Activated CD8-positive, alpha-beta memory T cell treated with anti-CD3 and anti-CD28 coated beads for 48 hours (primary cell): ENCODE measurements at places on chromosomes 6 and 20.

DNA sequence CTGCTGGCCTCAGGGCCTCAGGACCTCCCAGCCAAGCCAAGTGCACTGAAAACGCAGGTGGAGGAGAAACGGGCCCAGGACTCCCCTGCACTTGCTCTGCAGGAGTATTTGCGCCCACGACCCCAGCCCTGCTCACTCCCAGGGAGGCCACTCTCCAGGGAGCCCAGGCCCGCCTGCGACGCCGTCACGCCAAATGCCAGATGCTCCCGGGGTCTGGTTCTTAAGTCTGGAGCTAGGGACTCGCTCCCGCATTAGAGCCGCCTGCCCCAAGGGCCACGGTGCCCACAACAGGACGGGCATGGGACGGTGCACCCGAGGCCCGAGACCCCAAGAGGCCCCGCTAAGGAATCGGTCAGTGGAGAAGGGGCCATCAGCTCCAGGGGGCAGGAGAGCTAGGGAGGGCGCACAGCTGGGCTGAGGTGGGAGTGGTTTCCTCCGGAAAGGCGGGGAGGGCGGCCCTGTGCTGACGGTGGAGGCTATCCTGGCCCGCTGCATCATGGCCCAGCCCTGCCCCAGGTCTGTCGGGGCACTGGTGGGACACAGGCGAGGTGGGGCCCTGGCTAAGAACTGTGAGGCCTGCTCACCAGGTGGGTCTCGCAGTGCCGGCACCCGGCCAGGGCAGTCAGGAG, 44.1 kb upstream of the CHRNA4 start:
- DNase-seq = no peak

DNA sequence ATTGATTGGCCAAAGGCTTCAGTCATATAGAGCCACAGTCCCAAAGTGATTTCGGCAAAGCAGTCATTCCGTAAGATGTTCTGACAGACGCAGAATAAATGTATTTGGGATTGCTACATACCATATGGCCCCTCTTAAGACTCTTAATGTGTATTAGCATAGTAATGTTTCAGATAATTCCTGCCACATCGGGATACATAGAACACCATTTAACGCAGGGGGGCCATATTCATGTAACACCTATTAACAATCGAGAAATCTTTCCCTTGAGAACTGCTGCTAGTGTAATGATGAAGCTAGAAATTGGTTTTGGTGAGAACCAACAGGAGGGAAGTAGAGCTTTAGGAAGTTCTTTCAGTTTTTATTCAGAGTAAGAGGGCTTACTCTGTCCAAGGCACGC, 390.9 kb upstream of the SASH1 start:
- no peak for DNase-seq

DNA sequence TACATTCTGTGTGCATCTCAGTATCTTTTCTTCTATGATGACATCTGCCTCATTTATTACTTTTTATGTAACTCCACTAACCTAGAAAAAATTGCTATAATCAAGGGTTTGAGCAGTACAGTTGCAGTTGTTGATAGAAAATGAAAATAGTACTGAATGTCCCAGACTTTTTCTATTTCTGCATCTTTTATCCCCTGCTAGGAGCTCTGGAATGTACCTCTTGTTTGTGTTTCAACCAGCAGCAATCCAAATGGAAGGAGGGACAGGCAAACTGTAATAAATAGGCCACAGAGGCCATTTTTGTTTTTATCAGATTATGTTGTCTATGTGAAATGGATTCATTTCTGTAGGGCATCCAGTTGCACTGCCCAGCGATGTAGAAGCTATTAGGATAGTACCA, 536.9 kb downstream of the KIF16B start:
- DNase-seq = no peak

- DNase-seq = no peak
Measured at GRCh38 chr6:43798688-43799444, 28.9 kb downstream of the VEGFA start.

- no peak for DNase-seq
Measured at GRCh38 chr20:35306931-35307517, 14.8 kb upstream of the FAM83C start.

DNA sequence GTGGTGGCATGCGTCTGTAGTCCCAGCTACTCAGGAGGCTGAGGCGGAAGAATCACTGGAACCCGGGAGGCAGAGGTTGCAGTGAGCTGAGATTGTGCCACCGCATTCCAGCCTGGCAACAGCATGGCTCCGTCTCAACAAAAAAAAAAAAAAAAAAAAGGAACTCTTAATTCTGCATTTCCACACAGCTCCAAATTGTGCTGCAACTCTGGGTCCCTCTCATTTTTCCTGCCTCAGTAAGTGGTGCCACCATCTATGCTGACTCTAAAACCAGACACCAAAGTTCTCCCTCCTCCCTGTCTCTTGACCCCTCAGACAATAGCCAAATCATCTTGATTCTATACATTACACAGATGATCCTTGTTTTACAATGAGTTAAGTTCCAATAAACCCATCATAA, 133.9 kb downstream of the BTBD9 start:
- DNase-seq = no peak

- no peak for DNase-seq
Measured at GRCh38 chr6:39945626-39946025, 11.4 kb upstream of the MOCS1 start.

- DNase-seq = peak; percentile 76
Measured at GRCh38 chr6:27893059-27893835, 18.9 kb downstream of the OR2B2 start.

GRCh38 chr6:116268589-116269293, 11.0 kb downstream of the TSPYL1 start:
- DNase-seq = no peak

DNA sequence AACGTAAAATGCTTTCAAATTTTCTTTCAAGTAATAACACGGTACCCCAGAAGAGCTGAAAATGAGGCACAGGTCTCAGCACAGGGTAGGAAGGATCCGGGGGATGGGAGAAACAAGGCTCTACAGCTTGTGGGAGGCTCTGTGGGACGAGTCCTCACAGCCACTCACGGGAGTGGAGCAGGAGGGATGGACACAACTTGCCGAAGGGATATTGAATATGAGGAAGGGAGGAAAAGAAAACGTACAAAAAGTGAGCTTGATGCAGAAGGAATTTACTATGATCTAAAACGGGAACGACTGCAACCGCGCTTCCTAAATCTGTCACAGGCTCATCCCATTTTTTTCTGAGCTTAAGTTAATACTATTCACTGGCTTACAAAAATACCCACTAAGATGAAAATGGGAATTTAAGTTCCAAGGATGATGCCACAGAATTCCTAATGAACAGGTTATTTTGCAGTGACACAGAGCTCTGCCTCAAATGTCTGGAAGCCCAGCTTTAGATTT, 72.9 kb downstream of the FYN start:
- no peak for DNase-seq

DNA sequence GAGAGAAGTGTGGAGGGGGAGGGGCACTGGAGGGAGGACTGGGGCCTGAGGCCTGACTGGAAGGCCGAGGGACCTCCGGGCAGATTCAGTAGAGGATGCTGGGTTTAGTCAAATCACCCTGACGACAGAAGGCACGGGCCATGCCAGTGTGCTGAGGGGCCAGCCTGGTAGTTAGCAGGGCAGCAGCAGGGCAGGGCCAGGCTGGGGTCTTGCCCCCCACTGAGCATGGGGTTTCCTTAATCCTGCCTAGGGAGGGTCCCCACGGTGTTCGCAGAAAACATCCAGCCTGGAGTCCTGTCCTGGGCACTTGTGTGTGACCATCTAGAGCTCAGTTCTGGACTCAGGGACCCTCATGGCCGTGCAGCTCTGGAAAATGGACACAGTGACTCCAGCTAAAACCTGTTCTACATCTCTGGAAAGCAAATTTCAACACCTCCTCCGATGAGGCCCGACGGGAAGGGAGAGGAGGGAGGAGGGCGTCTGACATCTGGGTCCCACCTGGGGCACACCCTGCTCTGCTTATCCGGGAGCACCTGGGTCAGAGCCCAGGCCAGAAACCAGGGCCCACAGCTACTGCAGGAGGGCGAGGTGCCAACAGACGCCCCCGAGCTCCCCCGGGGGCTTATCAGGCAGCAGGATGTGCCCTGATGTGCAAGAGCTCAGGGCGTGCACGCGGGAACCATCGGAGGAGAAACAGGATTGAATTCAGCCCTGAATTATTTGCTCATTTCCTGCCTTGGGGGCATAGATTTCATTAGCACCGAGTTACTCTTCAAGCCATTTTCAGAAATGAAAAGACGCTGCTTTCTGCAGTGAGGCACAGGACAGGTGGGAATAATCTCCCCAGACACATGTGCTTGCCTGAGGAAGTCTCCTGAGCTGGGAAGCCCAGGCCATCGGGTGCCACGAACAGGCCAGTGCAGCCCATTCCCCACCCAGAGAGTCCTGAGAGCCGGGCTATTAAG, 78.0 kb upstream of the MPC1 start:
- DNase-seq = no peak

DNA sequence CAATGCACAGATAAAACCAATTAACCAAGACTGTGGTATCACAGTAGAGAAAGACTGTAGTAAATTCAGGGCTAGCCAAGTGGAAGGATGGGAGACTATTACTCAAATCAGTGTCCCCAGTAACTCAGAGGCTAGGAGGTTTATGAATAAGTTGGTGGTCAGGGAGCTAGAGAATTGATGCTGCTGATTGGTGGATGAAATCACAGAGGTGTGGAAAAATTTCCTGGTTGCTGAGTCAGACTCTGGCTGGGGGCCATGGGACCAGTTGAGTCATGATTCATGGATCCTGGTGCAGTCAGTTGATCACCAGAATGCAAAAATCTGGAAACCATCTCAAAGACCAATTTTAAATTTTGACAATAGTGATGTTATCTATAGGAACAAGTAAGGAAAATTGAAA, 555.9 kb downstream of the C6orf118 start:
- DNase-seq = no peak

GRCh38 chr6:120876424-120876823, 457.9 kb downstream of the TBC1D32 start:
- DNase-seq = no peak

DNA sequence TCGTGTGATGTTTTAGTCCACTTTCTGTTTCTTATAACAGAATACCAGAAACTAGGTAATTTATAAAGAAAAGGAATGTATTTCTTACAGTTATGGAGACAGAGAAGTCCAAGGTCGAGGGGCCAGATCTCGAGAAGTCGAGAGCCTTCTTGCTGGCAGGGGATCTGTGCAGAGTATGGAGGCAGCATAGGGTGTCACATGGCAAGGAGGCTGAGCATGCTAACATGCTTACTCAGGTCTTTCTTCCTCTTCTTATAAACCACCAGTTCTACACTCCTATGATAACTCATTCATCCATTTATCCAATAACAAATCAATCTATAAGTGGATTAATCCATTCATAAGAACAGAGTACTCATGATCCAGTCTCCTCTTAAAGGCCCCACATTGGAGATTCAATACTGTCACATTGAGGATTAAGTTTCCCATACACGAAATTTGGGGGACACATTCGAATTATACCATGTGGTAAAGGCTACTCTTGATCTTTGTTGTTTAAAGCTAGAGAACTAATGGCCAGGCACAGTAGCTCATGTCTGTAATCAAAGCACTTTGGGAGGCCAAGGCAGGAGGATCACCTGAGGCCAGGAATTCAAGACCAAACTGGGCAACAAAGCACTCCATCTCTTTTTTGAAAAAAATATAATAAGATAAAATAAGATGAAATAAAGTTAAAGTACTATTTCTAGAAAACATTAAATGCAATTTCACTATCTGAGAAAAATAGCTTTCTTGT, 2.1 kb downstream of the GOPC start:
- no peak for DNase-seq

DNA sequence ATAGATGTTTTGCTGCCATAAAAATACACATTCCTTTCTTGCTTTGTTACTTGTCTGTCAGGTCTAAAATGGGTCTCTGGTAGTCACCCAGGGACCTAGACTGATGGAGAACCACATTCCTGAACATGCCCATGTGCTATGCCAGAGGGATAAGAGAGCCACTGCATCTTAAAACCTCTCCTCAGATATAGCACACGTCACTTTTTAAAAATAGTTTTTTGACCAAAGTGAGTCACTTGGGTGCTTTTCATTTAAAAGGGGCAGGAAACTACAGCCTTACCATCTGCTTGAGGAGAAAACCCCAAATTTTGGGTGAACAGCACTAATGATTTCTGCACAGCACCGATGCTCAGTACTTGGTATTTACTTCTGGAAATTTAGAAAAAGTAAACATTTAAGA, 197.8 kb downstream of the OGFRL1 start:
- no peak for DNase-seq

DNA sequence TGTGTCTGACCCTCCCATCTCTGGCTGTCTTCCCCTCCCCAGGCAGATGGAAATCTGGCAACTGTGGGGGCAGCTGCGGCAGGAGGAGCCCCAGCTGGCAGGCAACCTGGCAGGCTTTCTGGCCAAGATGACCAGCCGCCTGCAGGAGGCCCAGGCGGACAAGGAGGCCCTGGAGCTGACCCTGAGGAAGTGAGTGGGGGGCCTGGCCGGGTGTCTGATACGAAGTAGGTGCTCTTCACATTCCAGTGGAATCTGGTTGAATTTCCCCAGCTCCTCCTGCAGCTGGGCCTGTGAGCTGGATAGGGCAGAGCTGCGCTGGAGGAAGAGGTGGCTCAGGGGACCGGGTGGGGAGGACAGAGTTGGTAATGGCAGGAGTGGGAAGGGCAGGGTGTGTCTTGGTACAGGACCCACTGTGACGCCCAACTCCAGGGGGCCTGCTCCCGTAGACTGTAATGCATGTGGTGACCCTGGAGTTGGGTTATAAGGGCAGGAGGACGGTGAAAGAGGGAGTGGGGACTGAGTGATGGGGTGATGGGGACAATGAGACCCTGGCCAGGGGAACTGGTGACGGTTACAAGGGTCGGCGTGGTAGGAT, 19.7 kb downstream of the RAB44 start:
- no peak for DNase-seq

DNA sequence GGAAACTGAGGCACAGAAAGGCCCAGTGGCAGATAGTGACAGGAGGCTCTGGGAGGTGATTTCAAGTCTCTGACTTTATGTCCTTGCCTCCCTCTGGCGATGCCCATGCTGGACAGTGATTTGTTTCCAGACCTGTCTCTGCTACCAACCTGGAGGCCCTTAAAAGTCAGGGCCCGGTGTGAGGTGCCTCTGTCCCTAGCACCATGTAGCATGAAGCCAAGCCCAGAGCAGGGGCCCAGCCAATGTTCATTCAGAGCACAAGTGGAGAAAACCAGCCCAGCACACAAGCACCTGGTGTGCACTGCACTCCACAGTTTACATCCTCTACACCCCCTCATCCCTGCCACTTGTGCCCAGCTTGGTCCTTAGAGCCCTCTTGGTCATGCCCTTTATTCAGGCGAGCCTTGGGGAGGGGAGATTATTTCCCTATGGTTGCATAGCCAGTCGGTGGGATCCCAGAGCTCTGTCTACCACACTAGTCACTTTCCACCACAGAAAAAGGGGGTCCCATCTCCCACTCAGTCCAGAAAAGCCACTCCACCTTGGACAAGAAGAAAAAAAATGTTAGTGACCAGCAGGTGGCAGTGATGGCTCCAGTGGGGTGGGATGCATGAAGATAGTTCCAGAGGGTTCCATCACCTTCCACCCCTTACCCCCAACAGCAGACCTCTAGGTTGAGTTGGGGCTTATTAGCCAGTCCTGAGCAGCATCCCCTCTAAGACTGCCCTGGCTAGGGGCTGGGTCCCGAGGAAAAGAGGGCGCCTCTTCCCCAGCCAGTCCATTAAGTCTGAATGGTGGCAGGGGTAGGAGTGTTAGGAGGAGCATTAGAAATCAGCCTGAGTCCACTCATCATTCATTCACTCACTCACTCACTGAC, 30.9 kb downstream of the KIAA1755 start:
- DNase-seq = no peak

GRCh38 chr20:33732166-33732970, 572 bp downstream of the ZNF341 start:
- DNase-seq = peak; percentile 52

GRCh38 chr20:45087097-45087790, 13.7 kb downstream of the KCNS1 start:
- no peak for DNase-seq
